ENCODE measurements at places on chromosomes 12 and 14.
A peak's percentile ranks its signal among the peaks of the same experiment; 100 is the strongest.

GRCh38 chr14:78902010-78902623 lies 731.9 kb downstream of the NRXN3 start:
- DNase-seq = no peak

DNA sequence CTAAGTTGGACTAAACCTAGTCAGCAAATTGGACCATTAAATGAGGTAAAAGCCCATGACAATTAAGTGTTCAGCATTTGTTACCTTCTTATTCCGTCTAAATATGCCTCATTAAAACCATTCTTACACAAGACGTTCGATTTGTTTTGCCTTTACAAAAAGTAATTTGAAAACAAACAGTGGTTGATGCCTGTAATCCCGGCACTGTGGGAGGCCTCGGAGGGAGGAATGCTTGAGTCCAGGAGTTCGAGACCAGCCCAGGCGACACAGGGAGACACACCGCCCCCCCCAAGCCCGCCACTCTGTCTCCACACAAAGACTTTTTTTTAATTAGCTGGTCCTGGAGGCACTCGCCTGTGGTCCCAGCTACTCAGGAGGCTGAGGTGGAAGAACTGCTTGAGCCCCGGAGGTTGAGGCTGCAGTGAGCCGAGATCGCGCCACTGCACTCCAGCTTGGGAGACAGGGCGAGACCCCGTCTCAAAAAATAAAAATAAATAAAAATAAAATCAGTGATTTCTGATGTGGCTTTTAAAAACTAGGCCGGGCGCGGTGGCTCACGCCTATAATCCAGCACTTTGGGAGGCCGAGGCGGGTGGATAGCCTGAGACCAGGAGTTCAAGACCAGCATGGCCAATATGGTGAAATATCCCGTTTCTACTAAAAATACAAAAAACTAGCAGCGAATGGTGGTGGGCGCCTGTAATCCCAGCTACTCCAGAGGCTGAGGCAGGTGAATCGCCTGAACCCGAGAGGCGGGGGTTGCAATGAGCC lies 856 bp upstream of the EIF4B start:
- DNase-seq = no peak

DNA sequence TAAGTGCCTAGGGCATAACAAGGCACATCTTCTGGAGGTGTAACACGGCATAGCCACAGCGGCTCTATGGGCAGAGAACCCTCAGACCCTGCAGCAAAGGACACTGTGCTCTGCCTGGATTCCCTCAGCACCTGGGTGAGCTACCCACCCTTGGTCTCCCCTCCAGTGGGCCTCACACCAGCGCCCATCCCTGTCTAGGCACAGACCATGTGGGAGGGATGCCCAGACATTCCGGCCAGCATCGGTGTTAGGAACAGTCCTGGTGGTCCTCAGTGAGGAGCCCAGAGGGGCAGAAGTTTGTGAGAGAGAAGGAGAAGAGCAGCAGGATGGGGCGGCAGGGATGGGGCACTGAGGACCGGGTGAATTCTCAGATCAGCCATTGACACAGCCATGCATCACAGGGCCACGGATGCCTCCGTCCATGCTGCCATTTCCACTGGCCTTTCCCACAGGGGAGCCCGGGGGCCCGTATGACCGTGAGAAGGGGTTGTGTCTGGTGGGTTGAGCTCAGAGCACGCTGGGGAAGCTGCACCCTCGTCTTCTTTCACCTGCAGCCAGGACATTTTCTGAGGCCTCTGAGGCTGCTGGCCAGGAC lies 282.7 kb upstream of the SFSWAP start:
- no peak for DNase-seq

DNA sequence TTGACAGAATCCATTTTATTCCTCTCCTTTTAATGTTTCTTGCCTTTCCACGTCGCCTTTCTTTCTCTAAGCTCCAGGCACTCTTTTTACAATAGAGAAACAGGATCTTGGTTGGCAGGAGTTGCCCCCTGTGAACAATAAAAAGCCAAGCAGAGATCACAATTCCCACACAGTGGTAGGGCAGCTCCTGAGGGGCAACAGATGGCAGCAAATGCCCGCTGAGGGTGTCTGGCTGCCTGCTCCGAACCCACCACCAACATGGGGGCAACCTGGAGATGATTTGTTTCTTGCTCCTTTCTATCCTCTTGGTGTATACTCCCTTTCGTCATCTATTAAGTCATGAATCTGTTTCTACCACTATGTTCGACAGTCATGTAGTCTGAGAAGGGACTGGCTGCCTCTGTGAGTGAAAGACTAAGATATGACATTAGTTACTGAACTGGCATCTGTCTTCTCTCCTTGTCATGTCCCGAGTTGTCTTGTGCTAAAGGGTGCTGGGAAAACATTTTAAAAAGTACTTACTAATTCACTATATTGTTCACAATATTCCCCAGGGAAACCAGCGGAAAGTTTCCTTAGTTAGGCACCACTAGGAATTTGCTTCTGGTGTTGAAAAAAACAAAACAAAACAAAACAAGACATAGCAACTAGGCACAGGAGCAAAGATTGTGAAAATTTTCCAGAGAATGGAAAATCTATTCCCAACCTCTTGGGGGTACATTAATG lies 170.1 kb downstream of the STXBP6 start:
- DNase-seq = no peak

DNA sequence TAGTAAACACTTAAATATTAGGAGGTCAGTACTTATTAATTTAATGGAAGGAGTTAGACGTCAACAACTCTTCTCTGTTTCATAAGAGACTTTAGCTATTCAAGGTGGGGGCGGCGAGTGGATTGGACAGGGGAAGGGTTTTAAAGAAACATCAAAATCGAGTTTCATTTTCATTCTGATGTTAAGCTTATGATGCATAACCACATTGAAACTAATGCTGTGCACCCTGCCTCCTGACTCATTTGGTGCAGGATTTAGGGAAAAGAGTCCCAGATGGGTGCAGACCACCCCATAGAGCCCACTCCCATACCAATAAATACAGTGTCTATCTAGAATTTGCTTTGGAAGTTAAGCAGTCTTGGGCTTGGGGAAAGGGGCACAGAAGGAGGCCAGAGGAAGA lies 7.4 kb downstream of the ZBTB39 start:
- DNase-seq = peak; percentile 54

- DNase-seq = peak; percentile 32
Measured at GRCh38 chr12:119060847-119061796, 79.8 kb downstream of the SRRM4 start.

DNA sequence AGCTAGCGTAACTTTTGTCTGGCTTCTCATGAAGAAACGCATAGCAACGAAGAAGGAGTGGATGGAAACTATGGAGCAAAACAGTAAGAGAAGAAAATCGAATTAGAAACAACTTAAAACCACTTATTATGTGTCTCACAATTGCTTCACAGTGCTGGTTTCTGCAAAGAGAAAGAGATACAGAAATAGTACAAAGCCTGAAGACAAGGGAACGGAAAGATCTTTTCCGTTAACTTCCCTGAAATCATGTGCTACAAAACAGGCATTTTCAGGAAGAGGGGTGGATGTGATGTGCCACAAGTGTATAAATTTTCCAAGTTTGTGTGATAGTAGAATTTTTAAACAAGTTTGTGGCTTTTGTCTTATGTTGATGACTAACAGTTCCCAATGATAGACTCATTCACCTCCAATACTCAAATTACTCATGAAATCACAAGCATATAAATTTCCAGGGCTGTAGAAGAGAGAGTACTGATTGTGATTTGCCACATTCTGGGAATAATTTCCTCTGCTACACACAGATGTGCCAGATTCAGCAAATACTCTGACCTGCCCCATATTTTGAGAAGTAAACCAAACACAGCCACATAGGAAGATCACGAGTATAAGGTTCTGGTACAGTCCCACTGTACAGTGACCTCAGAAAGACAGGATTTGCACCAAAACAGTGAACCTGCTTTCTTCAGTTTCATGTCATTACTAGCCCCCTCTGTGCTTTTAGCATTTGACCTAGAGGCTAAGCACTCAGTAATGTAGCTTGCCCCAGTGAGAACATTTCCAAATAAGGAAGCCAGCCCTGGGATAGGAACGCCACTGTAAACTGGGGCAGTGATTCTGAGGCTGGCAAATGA lies 41.4 kb upstream of the PPFIA2 start:
- DNase-seq = peak; percentile 18

- DNase-seq = no peak
Measured at GRCh38 chr14:105144666-105145380, 23.8 kb downstream of the JAG2 start.

DNA sequence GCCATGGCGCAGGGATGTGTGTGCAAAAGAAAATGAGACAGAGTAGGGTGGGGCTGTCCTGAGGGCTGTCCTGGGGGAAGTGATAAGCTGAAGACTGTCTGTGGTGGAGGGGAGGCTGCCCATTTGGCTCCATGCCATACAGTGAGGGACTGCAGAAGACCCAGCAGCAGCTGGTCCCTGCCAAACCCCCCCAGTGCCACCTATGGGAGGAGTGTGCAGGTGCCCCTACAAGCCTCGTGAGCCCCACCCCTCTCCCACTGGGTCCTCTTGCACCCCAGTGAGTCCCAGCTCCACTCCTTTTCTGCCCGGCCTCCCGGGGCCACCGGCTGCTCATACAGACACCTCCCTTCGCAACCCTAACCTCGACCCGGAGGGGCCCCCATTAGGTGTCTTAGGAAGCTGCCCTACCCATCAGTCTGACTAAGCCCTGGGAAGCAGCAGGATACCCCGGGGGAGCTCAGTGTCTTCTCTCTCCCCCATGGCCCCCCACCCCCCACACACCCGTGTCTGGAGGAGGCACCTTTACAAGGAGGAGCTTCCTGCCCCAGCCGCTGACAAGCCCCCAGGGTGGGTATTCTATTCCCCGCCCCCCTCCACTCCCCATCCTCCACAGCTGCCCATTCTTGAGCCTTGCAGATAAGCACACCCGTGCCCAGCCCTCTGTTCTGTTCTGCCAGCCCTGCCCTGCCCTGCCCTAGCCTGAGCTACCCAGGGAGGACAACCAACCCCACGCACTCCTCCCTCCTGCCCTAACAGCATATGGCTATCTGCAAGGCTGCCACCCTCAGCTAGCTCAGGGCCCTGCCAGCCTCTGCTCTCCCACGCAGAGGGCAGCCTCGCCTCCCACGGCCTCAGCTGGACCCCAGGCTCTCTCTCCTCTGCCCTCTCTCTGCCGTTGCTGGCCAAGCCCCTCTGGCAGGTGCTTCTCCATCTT lies 41.9 kb downstream of the SLC6A12 start:
- DNase-seq = no peak

DNA sequence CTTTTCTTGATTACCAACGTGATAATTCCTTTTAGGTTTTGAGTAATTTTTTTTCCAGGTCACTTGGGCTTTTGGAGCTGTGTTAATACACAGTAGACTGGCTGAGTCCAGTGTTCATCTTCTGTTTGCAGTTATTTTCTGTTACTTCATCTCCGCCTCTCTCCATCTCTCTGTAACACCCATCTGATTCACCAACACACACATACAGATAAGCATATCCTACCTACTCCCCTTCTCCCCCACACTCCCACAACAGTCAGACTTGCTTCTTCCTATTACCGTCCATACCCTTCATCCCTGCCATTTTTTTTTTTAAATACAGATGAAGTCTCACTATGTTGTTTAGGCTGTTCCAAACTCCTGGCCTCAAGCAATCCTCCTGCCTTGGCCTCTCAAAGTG lies 72.7 kb upstream of the MANSC4 start:
- no peak for DNase-seq

- no peak for DNase-seq
Measured at GRCh38 chr12:71010143-71010479, 89.6 kb upstream of the PTPRR start.

- peak; percentile 96 for DNase-seq
Measured at GRCh38 chr14:93967637-93968250, 8.6 kb downstream of the ASB2 start.

DNA sequence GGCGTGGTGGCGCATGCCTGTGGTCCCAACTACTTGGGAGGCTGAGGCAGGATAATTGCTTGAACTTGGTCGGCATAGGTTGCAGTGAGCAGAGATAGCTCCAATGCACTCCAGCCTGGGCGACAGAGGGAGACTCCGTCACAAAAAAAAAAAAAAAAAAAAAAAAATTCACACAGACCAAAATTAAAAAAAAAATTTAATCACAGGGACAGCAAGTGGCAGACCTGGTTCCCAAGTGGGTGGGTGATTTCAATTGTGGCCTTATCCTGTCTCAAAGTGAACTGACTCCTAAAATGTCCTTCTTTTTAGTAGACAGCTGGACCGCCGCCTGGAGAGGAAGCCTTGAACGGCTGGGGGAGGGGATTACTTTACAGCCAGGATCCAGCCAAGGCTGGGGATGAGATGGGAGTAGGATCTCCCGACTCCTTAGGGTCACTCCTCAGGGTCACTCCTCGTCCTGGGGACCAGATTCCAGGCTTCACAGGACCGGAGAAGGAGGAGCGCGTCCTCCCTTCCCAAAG lies 1.5 kb upstream of the KCNH3 start:
- no peak for DNase-seq

DNA sequence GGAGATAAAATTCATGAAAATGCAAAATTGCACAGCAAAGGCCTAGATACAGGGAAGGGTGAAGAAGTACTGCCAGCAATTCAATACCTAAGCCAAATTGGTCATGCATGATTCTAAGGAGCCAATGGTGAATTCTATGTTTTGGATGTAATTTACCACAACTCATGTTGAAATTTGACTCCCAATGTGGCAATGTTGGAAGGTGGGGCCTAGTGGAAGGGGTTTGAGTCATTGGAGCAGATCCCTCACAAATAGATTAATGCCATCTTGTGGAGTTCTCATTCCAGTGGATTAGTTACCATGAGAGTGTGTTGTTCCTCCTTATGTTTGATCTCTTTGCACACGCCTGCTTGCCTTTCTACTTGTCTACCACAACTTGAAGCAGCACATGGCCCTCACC lies 194.0 kb upstream of the ALG10 start:
- DNase-seq = peak; percentile 17

DNA sequence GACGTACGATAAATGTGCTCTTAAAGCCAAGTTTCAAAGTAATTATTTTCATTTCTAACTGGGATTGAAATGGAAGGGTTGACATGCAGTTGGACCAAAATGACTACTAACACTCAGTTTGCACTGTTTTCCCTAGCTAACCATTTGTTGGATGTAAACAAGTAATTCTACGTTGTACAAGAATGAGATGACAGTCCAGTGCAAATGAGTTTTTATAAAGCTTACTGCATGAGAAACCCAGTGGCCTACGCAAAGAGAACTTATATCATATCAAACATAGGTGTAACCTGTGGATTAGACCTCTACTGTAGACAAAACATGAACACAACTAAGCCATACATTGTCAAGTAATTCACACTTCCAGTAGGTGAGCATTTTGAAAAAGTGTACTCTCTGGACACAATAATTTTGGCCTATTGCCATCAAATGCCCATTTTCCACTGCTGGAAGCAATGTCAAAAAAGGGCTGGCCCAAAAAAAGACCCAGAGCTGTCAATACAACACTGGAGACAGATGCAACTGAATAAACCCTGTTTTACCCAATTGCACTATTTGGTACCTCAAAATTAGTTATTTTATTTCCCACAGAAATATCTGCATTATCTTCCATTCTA lies 12.8 kb downstream of the SLC38A2 start:
- no peak for DNase-seq

GRCh38 chr14:98623788-98624415 lies 648.1 kb downstream of the BCL11B start:
- DNase-seq = no peak

- DNase-seq = peak; percentile 92
Measured at GRCh38 chr14:20904393-20905029, 13.3 kb downstream of the RNASE3 start.

All from MV-4-11 (cell line).